ENCODE measurements at places on chromosomes 3 and 15. TPM values are rescaled to one million over a fixed set of nuclear protein-coding genes. Genes with fewer than 3 reads are reported as not detected.

Gene HIGD2B
- total RNA-seq = not detected

Gene GABRB3
- total RNA-seq = not detected

Gene HES1
- 2.5 TPM for total RNA-seq

Gene TNFAIP8L3
- 0.49 TPM for total RNA-seq

Gene PLCH1
- 0.10 TPM for total RNA-seq
